Hepatocyte (in vitro differentiated cells): ENCODE measurements at places on chromosomes 6 and 20. TPM values are rescaled to one million over a fixed set of nuclear protein-coding genes. Genes with fewer than 3 reads are reported as not detected.

GRCh38 chr6:107032051-107032450 lies 4.1 kb downstream of the MTRES1 start:
- no peak overlapping the region for H3K27ac ChIP-seq
- no peak for DNase-seq
- no peaks in the 10 kb centered on the region for H3K27me3 ChIP-seq
- H3K36me3 ChIP-seq: no peaks in the 10 kb centered on the region

DNA sequence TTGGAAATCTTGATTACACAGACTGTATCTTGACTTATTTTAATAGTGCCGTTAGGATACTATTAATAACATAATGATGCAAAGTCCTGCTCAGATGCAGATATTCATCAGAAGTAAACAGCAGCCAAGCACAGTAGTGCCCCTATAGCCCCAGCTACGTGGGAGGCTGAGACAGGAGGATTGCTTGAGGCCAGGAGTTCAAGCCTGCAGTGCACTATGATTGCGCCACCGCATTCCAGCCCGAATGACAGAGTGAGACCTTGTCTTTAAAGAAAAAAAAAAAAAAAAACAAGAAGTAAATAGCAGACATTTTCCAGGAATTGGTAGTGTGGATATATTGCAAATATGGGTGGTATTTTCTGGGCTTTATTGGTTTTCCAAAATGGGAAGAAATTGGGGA lies 61.8 kb downstream of the TULP4 start:
- H3K4me3 ChIP-seq: no peak overlapping the region
- H3K4me1 ChIP-seq: peaks cover 5% of the 10 kb centered on the region
- no peaks in the 10 kb centered on the region for H3K36me3 ChIP-seq
- no peak overlapping the region for H3K27ac ChIP-seq
- no peaks in the 10 kb centered on the region for H3K27me3 ChIP-seq

- no peak overlapping the region for H3K4me3 ChIP-seq
- no peak overlapping the region for H3K27ac ChIP-seq
- H3K36me3 ChIP-seq: no peaks in the 10 kb centered on the region
- no peak for DNase-seq
- H3K4me1 ChIP-seq: peaks cover 28% of the 10 kb centered on the region
Observed at GRCh38 chr20:25535762-25536161, 49.6 kb downstream of the NINL start.

DNA sequence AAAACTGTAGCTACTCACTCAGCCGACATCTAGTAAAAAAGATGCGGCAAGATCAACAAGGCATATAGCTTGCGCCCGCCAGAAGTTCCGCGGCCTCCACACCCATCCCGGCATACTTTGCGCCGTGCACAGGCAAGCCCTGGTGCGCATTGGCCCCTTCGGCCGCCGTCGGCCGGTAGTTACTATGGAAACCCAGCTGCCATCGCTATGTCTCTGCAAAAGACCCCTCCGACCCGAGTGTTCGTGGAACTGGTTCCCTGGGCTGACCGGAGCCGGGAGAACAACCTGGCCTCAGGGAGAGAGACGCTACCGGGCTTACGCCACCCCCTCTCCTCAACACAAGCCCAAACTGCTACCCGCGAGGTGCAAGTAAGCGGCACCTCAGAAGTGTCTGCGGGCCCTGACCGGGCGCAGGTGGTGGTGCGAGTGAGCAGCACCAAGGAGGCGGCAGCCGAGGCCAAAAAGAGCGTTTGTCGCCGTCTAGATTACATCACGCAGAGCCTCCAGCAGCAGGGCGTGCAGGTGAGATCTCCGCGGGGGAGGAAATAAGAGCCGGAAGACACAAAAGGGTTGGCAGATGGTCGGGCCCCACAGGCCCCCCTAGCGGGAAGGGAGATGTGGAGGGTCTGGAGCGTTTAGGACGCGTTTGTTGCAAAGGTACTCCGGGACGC lies at the start of gene IRAK1BP1:
TSS of gene IRAK1BP1 (plus strand) at position 182 of the 671 bp plus-strand sequence. CDS start at position 208, 26 bp downstream.
- H3K36me3 ChIP-seq: no peaks in the 10 kb centered on the region
- peak; percentile 91 for DNase-seq
- H3K27ac ChIP-seq: peak within 1 kb of the TSS; percentile 77
- no peaks in the 10 kb centered on the region for H3K4me1 ChIP-seq

The DTNBP1 gene
- polyA plus RNA-seq: 25.6 and 32.4 TPM in 2 replicates

The ABHD16B gene
- 0.68 and 0.95 TPM in 2 replicates for polyA plus RNA-seq

The DSP gene
- polyA plus RNA-seq: 73.7 and 78.1 TPM in 2 replicates

The TCP11 gene
- polyA plus RNA-seq: not detected in 2 replicates

The SOX4 gene
- 62.2 and 72.7 TPM in 2 replicates for polyA plus RNA-seq
